HCT116 (cell line): ENCODE measurements at places on chromosomes 3 and 15.

DNA sequence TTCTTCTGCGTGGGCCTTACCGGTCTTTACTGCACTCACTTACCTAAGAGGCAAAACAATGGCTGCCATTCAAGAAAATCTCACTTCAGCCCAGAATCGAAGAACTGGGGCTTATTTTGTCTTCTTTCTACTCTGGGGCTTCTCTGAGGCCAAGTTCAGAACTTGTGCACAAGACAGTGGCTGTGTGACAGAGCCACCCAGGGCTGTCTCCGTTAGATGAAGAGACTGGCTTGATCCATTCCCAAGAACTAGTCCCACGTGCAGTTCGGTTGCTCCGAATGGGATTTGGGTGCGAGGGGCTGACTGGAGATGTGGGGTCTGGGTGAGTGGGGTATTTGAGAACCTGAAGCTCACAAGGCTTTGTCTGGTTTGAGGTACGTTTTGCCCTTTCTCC, 795 bp upstream of the TCF12 start:
- DNase-seq, result no peak

DNA sequence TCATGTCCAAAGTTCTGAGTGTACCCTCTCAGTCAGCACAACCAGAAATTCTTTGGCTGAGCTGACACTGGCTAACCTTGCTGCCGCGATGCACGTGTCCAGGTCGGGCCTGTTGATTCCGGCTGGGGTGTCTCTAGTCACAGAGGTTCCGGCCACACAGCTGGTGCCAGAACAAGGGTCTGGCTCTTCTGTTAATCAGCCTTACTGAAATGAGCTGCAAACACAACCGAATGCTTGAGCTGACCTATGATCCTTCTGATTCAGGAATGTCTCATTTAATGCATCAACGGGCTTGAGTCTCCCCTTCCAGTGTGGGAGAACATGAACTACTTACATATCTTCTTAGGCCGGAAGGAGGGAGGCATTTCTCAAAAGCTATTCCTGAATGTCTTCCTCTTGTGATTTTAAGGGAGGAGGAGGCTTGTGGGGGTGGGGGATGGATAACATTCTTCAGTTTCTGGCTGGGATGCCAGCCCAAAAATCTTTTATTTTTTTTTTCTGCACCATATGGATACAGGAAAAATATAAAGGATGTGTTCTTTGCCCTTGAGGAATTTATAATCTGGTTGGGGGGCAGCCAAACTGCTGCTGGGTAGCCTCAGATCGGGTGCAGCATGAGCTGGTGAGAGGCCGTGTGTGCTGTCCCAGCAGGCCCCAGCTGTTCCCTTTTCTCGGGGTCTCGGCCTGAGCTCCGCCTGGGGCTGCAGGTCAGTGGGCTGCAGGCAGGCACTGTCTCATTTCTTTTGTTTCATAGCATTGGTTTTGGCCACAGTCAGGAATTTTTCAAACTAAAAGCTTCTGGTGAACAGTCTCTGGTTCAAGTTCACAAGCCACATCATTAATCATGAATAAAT, 319.1 kb upstream of the TBL1XR1 start:
- DNase-seq, result no peak

DNA sequence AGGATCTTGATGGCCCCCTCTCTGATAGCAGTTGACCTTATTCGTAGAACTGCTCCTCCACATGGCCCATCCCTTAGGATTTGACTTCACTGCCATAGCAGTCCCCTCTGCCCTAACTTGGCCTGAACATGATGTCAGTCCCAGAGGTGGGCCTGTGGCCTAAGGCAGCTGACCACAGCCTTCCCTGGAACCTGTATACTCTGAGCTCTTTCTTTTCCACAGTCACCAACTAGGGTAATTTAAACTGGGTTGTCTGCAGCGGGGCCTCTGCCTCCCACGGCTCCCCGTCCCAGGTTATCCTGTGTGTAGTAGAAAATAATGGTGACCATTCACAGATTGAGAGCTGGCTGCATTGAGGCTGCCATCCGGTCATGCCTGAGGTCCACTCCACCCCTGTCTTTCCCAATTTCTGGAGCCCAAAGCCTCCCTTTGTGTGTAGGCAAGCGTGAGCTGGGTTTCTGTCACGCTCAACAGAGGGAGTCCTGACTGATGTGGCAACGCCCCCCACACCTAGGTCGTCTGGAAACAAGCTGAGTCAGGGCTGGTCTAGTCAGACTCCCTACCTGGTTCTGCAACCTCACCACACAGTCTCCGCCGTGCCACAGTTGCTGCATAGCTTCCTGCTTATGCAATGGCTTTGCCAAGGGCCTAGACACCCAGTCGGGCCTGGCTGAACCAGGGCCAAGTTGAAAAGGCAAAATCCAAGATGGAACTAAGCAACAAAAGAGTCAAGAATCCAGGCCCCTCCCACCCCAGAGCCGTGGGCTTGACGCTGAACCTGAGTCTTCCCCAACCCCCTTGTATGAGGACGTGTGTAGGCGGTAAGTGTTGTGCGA, 284.5 kb downstream of the XXYLT1 start:
- no peak for DNase-seq

DNA sequence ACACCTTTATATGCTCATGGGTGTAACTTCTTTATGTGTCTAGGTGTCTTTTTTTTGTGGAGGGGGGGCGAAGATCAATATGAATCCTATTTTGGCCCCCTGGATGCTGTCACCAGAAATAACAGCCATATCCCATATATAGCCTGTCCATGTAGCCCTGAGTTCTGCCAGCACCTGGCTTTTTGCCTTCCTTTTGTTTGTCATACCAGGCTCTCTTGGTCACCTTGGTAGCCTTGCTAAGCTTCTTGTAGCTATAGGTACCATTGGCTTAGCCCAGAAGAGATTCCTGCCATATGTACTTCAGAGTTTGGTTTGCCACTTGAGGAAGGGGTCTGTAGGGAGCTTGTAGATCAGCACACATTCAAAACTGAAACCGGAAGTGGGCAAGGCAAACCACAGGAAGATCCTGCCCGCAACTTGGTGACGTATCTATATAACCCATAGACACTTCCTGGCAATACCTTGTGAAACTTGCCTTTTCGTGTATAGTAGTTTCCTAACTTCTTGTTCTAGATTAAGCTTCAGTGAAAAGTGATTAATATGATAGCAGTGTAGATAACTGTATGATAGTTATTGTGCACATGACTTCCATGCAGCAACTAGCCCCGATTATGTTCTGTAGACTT, 11.9 kb downstream of the RASA2 start:
- DNase-seq, result no peak
